Esophagus squamous epithelium (tissue), 5 donors: ENCODE measurements at places on chromosomes 7 and 10.

DNA sequence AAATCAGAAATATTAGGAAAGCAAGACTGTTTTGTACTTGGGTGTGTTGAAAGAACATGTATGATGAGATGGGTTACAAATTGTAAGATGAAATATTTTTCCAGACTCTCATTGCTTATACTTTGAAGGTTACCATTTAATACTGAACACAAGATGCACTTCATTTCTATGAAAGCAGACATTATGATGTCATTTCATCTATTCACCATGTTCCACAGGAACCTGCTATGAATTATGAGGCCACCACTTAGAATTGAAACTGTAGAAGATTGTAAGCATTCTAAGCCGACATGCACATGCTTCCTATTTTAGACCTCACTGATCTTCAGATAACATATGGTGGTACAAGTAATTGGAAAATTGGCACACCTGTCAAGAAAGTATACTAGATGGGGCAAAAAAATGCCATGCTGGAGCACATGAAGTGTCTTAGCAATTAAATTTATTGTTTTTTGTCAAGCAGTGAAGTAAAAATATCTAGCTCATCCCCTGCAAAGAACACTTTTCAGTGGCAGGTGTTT lies 195.0 kb downstream of the PHF14 start:
- DNase-seq: no peak

GRCh38 chr7:54563329-54563916 lies 21.2 kb downstream of the VSTM2A start:
- DNase-seq: no peak

DNA sequence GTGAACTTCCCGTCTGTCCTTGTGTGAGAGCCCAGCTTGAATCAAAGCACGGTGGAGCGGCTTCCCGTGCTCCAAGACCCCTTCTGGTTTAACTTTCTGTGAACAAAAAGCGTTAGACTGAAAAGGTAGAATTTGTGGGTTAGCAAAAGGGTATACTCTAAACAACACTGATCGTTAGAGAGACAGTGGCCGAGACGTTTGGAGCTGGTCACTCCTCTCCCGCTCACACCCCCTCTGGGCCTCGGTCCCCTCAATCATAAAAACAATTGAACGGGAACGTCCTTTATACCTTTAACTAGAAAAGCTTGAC lies 502 bp downstream of the PRKRIP1 start:
- DNase-seq: no peak

DNA sequence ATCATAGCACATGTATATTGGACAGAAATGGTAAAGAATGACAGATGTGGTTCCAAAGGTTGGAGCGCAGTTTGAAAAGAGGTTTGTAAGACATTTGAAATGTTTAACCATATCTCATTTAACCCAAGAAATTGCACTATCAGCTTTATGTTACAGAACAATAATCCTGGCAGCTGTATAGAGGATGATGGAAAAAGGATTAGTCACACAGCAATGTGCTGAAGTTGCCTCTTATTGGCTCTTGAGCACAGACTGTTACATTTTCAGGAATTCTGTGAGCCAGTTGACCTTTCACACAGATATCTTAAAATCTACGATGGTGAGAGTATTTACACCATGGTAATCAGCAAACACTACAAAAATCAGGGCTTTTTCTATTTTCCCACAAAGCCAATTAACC lies 3.9 kb downstream of the COG5 start:
- no peak for DNase-seq

- DNase-seq: no peak
These were observed 57.2 kb downstream of the ADAM12 start for GRCh38 chr10:126331101-126331500.

DNA sequence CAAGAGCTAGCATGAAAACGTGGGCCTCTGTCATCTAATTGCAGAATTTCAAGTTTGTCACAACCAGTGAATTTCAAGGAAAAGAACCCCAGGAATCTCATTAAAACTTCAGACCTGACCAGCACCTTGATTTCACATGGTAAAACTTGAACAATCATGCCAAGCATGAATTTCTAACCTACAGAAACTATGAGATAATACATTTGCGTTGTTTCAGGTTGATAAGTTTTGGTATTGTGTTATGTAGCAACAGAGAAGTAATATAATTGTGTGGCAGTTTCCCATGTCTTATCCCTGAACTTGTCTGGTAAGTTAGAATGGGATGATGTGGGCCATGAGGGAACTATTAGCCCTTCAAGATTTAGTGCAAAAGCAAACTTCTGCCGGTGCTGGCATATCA lies 530.1 kb downstream of the ANKRD7 start:
- no peak for DNase-seq

GRCh38 chr10:127216786-127217185 lies 20.4 kb upstream of the INSYN2A start:
- no peak for DNase-seq

DNA sequence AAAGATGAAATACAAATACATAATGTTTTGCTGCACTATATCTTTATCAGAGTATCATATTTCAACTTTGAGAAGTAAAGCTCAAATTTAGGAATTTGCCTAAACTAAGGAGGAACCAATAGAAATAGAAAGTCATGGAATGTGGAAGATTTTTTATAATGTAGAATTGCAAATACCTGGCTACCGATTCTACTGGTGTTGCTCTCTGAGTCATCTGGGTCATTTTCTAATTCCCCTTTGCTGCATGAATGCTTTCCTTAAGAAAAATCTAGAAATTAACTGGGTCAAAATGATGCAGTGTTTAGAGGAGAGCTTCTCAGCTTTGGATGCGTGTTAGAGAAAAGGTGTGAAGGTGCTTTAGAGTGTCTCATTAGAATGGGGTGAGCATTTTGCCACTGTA lies 568.9 kb upstream of the ANKRD30A start:
- DNase-seq: no peak

GRCh38 chr10:44894691-44895090 lies 16.4 kb upstream of the TMEM72 start:
- no peak for DNase-seq

GRCh38 chr7:18855796-18856195 lies 261.6 kb downstream of the TWIST1 start:
- no peak for DNase-seq

DNA sequence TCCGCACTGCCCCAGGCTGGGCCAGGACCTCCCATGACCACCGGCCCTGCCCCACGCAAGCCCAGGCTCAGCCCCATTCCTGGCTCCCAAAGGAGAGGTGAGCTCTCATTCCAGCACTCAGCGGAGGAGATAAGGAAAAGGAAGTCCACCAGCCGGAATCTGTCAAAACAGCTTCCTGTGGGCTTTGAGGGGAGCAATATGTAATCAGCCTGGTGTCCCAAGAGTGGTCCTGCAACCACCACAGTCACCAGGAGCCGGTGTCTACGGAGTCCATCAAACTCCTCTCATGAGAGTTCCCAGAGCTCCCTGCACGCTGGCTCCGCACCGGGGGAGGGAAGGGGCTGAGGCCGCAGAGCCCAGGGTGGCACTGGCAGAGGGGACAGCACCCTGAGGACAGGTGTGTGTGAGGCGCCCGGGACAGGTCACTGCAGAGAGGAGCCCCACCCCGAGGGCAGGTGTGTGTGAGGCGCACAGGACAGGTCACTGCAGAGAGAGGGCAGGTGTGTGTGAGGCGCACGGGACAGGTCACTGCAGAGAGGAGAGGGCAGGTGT lies 57.9 kb downstream of the STK32C start:
- DNase-seq: no peak

GRCh38 chr10:89421018-89421476 lies 6.7 kb downstream of the IFIT5 start:
- DNase-seq: no peak

- no peak for DNase-seq
These were observed 40.9 kb downstream of the FRMPD2 start for GRCh38 chr10:48233559-48234005.

GRCh38 chr7:43076189-43076605 lies 36.2 kb upstream of the HECW1 start:
- no peak for DNase-seq

DNA sequence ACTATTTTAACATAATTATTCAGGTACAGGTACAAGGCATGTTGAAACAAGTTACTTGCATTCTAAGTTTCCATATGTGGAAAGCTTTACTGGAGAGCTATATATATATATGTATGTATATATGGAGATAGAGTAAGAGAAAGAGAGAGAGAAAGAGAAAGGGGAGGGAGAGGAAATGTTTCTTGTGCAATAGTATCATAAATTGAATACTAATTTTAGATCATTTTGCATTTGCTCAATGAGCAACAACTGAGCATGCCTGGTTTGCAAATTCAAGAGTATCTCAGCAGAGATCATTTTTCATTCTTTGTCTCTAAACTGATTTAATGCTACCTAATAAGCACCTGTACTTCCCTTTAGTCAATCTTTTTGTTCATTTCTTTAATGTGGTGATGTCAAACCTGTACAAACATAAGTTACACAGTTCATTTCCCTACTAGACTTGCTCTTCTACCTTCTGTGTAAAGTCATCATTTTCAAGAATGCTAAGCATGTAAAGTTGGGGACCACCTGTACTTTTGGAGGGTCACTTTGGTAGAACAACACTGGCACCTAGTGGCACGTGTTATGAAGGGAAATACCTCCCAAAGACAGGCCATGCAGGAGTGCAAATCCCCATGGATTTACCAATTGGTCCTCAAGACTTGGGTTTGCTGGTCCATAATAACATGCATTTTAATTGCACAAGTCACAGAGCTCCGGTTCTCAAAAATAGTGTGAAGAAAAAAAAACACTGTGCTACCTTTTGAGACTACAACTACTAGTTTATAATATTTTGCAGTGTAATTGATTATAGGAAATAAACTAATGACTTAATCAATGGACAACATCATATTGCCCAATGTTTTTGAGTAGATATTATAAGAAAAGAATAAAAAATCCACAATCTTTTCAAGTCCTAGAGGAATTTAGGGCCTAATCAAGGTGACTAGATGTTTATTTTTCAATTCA lies 431.2 kb upstream of the IGFBP3 start:
- DNase-seq: no peak

DNA sequence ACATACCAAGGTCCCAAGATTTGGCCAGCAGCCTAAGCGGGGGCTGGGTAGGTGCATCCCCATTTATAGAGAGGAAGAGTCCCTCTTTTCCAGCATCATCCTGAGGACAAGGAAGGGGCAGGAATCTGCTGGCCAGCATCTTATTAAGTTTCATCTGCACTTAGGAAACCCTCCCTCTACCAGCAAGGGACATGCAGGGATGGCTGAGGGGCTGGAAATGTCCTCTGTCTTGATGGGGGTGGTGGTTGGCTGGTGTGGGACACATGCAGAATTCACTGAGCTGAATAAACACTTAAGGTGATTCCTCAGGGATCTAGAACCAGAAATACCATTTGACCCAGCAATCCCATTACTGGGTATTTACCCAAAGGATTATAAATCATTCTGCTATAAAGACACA lies 42.1 kb downstream of the NOD1 start:
- DNase-seq: no peak

GRCh38 chr10:90354914-90355313 lies 502.9 kb downstream of the HTR7 start:
- no peak for DNase-seq

DNA sequence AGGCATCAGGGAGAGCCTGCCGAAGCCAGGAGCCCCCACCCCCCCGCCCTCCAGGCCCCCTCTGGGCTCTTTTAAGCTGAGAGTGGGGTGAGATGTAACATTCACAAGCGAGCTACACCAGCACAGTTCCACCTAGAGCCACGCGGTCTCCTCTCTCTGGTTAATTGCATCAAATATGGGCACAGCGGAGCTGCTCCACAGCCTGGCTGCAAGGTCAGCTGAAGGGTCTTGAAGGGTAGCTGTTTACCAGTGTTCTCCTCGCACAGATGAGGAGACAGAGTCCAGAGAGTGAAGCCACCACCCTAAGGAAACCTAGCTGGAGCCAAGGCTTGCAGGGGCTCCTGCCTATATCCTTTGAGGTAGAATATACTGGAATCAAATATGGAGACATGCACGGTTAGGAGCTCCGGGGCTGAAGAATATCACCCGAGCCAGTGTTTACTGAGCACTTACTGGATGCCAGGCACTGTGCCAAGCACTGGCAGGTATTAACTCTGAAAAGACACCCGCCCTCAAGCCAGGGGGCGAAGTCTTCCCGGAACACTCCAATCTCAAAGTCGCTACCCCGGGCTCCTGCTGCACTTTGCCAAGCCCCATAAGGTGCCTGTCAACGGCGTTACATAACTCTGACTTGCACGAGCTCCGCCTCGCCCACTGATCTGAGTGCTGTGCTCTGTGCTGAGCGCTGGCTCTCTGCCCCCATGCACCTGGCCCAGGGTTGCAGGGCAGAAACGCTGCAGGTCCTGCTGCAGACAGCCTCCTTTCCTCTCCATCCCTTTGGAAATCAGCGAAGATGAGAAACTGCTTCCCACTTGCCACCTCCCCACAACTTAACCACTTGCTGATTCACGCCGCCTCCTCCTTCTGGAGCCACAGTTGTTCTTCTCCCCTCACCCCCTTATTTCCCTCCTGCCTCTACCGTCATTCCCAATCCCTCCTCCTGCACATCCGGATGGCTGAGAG lies 5.4 kb downstream of the CHST15 start:
- DNase-seq: no peak

GRCh38 chr10:22461891-22462290 lies 116.6 kb downstream of the SPAG6 start:
- DNase-seq: no peak

DNA sequence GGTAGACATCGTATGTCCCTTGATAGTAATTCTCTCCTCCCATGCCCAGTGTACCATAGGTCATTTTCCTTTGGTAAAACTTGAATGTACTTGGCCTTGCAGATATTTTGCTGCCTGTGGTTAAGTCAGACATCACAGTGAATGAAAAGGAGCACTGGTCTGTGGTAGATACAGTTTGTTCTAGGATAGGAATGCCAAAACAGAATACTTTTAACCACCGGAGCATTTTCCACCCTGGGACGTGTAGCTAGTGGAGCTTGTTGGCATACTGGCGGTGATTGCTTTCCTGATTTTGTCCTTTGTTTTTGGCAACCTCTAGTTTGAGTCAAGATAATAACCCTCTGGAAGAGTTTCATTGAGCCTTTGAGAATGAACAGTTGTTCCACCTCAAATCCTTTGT lies 92.0 kb upstream of the BMPER start:
- no peak for DNase-seq

DNA sequence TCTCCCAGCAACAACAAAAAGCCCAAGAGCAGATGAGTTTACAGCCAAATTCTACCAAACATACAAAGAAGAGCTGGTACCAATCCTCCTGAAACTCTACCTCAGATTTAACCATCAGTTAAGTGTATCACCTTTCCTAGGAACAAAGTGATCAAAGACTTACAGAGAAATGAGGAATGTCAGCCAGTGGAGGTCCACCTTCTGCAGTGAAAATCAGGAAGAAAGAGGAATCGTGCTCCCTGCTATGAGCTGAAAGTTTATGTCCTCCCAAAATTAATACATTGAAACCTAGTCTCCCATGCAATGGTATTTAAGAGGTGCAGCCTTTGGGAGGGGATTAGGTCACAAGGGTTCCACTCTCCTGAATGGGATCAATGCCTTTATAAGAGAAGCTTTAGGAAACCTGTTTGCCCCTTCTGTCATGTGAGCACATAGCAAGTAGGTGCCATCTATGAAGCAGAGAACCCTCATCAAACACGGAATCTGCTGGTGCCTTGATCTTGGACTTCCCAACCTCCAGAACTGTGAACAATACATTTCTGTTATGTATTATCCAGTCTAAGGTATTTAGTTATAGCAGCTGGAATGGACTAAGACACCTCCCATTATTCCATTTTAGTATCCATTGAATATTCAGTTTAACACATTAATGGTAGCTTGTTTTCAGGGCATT lies 139.0 kb upstream of the FZD8 start:
- DNase-seq: no peak

GRCh38 chr10:15419279-15419874 lies 48.3 kb upstream of the FAM171A1 start:
- DNase-seq: no peak

GRCh38 chr10:88490231-88490980 lies 92.7 kb downstream of the RNLS start:
- no peak for DNase-seq

GRCh38 chr10:86252556-86252955 lies 114.0 kb downstream of the GRID1 start:
- no peak for DNase-seq
